Jurkat, Clone E6-1 (cell line): ENCODE measurements at places on chromosomes 11 and 22.

DNA sequence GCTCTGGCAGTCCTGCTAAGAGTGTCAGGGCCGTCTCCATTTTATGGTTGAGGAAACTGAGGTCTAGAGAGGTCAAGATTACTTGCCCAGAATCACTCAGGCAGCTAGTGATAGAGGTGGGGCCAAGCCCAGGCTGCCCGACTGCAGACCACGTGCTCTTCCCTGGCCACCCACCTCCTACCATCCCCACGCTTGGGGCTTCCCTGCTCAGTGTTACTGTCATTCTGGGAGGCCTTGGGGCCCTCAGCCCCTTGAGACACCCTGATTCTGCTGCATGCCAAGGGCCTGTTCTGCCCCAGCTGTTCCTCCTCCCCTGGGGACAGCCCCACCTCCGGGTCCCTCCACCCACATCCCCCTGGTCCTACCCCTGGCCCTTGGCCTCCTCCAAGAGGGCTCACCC is 17.2 kb upstream of the TAB1 start:
- DNase-seq: no peak

- DNase-seq: no peak
These were observed 467.0 kb downstream of the LUZP2 start for GRCh38 chr11:24963852-24964251.

DNA sequence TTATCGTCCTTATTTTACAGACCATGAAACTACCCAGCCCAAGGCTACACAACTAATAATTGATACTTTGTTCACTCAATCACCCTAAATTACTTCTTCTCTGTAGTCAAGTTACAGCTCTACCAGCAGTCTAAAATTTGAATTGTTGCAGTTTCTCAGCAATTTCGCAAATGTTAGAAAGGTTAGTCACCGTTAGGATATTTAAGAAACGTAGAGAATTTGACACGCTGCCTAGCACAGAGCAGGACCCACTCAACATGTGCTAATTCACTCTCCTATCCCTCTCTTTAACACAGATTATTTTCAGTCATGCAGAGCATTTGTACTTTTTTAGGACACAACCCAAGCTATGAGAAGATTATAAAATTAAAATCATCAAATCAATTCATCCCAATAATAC is 771.1 kb upstream of the LUZP2 start:
- DNase-seq: no peak

- no peak for DNase-seq
These were observed 5.0 kb upstream of the RFPL3 start for GRCh38 chr22:32352681-32353080.

DNA sequence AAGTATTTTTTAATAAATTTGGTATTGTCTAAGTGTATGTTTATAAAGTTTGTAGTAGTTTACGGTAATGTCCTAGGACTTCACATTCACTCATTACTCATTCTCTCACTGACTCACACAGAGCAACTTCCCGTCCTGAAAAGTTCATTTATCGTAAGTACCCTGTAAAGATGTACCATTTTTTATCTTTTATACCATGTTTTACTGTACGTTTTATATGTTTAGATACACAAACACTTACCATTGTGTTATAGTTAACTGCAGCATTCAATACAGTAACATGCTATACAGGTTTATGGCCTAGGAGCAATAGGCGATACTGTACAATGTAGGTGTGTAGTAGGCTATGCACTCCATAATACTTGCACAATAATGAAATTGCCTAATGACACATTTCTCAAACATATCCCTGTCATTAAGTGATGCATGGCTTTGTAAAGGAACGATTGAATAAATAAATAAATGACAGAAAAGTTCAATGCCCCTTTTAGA is 12.5 kb upstream of the CARD18 start:
- no peak for DNase-seq

- peak; percentile 80 for DNase-seq
These were observed at the start of gene CAPN5 for GRCh38 chr11:77066229-77067042. CAPN5 (plus strand) TSS chr11:77066971; CDS start chr11:77084887, 17,916 bp downstream.

DNA sequence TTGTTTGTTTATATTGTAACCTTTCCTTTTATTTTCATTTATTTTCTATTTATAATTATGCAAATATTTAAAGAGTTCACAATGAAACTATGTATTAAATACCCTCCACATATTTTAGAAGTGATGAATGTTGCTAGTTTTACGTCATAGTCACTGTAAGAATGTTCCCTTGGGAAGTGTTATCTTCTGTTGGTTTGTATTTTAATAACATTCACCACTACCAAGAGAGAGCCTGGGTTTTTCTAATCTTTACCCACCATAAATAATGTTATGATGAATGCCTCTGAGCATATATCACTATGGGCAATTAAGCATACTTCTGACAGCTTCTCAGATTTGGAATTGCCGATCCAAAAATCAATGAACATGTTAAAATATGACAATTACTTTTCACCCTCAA is 80.7 kb downstream of the GGT1 start:
- DNase-seq: no peak

- DNase-seq: peak; percentile 72
These were observed 34.1 kb upstream of the JAM3 start for GRCh38 chr11:134034496-134035381.

- no peak for DNase-seq
These were observed 67.0 kb downstream of the IGLL5 start for GRCh38 chr22:22954656-22955055.

- DNase-seq: no peak
These were observed 5.7 kb upstream of the SMARCB1 start for GRCh38 chr22:23781065-23781464.

DNA sequence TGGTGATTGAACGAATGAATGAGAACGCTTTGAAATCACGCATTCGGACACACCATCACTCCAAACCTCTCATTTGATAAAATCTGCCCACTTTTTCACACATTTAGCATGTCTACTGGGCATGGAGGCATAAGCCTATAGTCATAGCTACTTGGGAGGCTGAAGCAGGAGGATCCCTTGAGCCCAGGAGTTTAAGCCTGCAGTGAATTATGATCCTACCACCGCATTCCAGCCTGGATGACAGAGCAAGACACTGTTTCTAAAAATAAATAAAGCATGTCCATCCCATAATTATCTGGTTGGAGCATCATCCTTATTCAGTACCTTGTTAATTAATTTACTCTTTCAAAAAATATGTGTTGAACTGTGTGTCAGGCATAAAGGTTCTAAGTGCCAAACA is 3.3 kb upstream of the PICALM start:
- no peak for DNase-seq
